ENCODE measurements at places on chromosomes 12 and 14.
A peak's percentile ranks its signal among the peaks of the same experiment; 100 is the strongest.

- DNase-seq: no peak
Observed at GRCh38 chr12:46916796-46917419, 91.1 kb upstream of the SLC38A4 start.

DNA sequence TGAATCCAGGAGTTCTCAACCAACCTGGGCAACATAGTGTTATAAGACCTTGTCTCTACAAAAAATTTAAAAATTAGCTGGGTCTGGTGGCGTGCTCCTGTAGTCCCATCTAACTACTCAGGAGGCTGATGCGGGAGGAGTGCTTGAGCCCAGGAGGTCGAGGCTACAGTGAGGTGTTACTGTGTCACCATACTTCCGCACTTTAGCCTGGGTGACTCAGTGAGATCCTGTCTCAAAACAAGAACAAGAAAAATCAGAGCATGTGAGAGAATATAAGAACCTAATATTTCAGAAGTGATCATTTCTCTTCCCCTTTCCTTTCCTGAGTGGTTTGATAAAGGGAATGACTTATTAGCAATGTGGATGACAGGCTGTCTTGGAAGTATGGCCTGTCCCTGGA lies 9.5 kb downstream of the TRAF3 start:
- DNase-seq: no peak

GRCh38 chr12:120468821-120469449 lies 613 bp downstream of the SRSF9 start:
- DNase-seq: peak; percentile 46

DNA sequence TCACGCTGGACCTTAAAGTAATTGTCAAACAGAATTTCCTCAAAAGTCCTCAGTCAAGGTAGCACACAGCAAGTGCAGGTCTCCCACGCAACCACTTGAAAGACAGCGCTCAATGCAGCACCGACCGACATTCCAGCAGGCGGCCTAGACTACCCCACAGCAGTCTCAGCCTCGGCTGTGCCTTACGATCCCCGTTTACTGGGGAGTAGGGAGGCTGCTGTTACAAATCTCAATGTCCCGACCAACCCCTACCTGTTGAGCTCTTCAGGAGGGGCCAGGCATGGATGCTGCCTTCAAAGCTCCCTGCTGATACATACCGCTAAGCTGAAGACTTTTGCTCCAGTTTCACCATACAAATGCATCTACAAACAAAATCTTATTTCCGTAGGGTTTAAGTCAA lies 21.8 kb downstream of the VPS37B start:
- no peak for DNase-seq

- DNase-seq: no peak
Observed at GRCh38 chr12:62215506-62215905, 44.7 kb upstream of the USP15 start.

- no peak for DNase-seq
Observed at GRCh38 chr14:77180726-77181602, 634 bp upstream of the TMEM63C start.

- DNase-seq: no peak
Observed at GRCh38 chr14:77184396-77185092, 2.9 kb downstream of the TMEM63C start.

DNA sequence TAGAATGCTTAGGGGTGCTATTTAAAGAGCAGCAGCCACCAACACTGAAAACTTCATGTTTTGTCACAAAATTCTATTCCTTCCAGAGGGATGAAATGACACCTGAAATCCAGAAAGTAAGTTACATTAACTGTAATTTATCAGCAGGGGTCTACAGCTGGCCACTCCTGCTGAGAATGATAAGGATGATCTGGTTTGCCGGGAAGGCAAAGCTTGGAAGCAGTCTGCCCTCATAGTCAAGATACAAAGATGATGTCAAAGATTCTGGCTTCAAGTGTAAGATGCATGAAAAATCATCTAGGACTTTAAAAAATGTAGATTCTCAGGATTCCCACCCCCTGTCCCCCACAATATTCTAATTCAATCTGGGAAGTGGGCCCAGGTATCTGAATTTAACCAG lies 58.4 kb downstream of the DCAF5 start:
- no peak for DNase-seq

DNA sequence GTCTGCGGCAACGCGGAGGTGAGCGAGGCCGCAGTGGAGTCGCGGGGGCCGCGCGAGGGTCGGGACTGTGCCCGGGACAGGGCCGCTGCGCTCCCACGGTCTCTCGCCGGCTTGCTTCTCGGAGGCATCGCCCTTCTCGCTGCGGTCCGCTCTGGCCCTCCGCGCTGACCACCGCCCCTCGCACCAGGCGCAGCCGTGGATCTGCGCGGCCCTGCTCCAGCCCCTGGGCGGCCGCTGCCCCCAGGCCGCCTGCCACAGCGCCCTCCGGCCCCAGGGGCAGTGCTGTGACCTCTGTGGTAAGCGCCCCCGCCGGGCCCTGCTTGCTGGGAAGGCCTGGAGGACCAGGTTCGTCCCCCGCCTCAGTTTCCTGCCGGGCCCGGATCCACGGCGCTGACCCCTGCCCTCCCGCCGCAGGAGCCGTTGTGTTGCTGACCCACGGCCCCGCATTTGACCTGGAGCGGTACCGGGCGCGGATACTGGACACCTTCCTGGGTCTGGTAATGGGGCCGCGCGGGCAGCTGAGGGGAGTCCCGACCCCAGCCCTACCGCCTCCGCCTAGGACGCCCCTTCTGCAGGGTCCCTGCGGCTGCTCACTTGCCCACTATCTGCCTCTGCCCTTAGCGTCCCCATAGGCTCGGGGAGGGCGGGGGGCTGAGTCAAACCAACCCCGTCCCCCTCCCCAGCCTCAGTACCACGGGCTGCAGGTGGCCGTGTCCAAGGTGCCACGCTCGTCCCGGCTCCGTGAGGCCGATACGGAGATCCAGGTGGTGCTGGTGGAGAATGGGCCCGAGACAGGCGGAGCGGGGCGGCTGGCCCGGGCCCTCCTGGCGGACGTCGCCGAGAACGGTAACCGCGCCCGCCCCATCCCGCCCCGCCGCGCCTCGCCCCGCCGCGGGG lies 7.0 kb downstream of the AMN start:
- DNase-seq: no peak

DNA sequence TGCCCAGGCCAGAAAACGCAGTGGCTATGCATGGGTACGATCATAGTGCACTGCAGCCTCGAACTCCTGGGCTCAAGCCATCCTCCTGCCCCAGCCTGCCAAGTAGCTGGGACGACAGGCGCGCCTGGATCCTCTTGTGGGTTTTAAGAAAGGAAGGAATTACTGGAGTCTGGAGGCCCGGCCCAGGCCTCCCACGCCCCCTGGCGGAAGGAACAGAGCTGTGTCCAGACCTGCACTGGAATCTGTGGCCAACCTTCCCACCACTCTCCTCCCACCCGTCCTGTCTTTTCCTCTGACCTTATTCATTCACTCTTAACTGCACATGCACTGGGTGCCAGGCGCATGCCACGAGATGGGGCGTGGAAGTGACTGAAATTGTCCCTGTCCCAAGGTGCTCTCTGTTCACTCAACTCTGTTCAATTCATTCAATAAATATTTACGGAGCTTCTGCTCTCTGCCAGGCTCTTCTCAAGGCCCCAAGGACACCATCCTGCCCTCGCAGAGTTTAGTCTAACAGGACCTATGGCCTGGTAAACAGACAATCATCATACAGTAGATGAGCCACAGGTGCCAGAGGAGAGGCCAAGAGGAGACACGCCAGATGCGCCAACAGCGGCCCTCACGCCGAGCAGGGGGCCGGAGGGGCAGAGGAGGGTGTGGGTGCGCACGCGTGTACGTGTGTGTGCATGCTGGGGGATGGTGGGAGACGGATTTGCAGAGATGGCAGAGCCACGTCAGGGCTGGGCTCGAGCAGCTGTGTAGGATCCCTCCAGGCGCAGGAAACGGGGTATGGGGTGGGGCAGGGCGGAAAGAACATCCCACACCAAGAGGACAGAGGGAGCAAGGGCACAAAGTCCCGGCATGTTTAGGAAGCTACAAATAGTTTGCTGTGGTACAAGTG lies 13.7 kb upstream of the TMEM106C start:
- peak; percentile 52 for DNase-seq

- DNase-seq: no peak
Observed at GRCh38 chr12:4630262-4630661, 18.6 kb downstream of the AKAP3 start.

DNA sequence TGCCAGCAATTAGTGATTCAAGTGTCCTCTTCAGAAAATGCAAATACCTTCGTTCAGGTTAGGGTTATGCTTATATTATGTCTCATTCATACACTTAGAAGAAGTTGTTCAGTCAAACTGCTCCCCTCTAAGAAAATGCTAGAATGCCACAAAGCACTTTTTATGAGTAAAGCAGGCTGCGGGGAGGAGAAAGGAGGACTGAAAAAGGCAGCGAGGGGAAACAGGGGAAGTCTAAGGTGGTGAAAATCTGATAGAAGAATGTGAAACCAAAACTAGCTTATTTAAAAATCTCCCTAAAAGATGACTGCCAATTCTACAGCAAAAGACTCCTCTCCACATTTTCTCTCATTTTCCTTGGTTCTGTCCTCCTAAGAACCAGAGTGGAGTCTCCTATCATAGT lies 70.1 kb downstream of the PRKD1 start:
- DNase-seq: no peak

DNA sequence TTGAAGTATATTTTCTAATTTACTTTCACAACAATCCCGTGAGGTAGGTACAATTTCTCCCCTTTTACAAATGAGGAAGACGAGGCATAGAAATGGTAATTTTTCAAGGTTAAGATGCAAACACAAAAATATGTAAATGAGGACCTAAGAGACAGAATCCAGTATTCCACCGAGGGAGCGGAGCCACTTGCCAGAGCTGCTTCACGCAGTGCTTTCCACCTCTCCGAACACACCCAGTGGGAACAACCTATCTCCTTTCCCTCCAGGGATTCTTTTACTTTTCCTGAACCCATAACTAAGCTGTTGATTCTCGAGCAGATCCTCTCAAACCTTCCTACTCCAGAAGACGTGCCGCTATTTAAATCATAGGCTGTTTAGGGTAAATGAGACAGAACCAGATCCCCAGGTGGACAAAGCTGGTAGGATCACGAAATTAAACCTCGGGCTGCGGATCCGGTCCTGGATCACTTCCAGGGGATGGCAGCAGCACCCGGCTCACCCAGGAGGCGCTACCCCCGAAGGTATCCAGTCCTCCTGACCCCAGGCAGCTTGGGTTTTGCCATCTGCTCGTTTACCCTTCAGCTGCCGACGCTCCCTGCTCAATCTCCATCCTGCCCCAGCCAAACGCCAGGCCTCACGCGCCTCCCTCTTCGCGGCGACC lies 1.5 kb downstream of the DDHD1 start:
- peak; percentile 32 for DNase-seq

DNA sequence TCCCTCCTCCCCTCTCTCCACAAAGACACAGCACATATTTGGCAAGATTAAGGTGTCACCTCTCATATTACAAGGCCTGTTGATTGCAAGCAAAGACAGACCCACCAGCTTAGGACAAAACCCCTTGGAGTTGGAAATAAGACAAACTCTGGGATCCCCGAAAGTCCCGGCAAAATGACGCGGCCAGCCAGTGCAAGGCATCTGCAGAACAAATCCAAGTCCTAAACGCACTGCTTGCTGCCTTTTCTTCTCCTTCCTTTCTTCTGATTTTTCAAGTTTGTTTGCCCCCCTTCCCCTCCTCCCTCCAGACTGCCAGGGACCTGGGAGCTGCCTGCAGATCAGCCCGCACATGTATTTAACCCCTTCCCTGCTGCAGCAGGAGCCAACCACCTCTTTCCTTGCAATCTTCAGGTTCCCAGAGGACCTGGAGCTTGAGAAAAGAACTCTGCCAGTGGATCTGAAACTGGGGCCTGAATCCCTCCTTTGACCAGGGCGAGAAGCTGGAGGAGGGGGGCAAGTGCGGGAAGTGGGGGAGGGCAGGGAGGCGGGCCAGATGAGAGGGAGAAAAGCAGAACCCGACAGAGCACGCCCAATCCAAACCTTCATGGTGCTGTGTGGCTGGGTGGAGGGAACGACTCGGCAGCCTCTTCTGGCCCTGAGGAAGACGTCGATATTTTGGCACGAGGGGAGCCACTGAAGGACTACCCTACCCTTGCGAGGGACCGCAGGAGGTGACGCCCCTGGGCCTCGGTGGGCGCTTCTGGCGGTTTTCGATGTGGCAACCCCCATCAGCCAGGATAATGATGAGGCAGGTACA lies 2.0 kb upstream of the NTF3 start:
- DNase-seq: no peak

- DNase-seq: no peak
Observed at GRCh38 chr14:81042438-81042837, 87.0 kb downstream of the TSHR start.

GRCh38 chr14:21440859-21441258 lies 15.1 kb downstream of the CHD8 start:
- DNase-seq: no peak

- DNase-seq: no peak
Observed at GRCh38 chr14:52067873-52068614, 815 bp downstream of the NID2 start.

DNA sequence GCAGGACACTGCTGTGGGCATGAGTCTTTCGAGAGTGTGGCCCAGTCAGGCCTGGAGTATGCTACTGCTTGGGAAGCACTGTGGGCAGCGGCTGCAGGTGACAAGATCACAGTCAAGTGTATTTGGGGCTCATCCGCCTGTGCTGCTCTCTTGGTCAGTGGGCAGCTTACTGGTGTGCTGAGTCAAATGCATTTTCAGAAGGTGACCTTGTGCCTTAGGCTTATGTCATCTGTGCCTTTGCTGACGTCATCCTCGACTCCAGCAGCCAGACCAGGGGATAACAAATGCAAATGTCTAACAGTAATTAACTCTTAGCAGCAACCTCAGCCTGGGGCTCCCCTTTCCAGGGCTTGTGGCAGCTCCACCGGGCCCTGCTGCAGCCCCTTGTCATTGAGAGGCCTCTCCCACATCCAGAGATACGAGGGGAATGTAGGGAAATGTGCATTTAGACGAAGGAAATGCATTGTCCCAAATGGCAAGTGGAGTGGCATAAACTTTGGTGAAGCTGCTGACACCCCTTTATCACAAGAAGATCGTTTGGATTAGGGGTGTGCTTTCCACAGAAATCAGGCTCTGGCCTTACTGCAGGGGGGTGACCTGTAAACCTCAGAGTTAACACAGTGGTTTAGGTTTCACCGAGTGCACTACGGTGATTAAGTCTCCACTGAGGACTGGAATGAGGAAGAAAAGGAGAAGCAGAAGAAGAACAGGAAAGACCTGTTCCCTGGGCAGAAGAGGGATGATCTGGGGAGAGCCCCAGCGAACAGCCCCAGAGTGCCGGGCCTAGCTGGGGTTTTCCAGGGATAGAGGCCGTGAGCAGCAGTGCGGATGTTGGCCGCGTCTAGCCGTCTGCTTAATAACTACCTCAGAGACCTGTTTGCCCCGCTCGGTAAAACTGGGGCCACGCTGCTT lies 39.7 kb downstream of the PSMA6 start:
- DNase-seq: no peak

DNA sequence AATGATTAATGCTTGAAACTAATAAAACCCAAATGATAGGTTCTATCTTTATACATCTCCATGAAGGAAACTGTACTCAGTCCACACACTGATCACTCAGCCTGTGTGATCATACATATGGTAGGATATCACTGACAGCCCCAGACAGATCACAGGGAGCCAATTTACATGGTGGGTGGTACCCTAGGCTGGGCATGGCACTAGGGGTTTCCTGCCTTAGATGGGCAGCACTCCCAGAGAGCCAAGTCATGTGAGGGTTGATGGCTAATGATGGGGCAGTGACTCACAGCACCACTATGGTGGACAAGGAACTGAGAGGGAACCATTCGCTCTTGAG lies 89.6 kb upstream of the PTPRR start:
- DNase-seq: no peak
